Stimulated activated CD4-positive, alpha-beta T cell treated with anti-CD3 and anti-CD28 coated beads, TNF-alpha, amount 100 ng/mL, for 48 hours (primary cell): ENCODE measurements at places on chromosomes 11 and 22.

DNA sequence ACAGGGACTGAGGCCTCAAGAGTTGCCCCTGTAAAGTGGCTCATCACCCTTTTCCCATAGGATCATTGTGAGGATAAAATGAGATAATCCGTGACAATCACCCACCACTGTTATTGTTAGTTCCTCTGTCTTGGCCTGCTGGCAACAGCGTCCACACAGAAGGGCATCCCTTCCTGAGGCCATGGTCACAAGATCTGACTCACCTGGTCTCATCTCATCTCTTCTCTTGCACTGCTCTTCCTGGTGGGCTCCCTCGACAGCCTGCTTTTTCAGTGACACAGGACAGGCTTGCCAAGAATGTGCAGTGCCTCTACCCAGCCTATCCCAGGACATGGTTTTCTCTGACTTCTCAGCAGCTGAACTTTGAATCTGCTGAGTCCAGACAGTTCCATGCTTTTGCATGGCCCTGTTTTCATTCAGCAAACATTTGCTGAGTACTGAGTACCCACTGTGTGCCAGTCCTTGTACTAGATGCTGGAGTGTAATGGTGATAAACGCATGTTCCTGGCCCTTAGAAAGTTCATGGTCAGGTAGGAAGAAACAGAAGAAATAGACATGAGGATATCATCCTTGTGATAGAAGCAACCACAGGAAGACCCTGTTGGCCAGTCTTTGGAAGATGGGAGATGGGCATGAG, 3.3 kb downstream of the STX3 start:
- no peak for DNase-seq

GRCh38 chr11:28521075-28521474, 412.9 kb downstream of the METTL15 start:
- DNase-seq: no peak

DNA sequence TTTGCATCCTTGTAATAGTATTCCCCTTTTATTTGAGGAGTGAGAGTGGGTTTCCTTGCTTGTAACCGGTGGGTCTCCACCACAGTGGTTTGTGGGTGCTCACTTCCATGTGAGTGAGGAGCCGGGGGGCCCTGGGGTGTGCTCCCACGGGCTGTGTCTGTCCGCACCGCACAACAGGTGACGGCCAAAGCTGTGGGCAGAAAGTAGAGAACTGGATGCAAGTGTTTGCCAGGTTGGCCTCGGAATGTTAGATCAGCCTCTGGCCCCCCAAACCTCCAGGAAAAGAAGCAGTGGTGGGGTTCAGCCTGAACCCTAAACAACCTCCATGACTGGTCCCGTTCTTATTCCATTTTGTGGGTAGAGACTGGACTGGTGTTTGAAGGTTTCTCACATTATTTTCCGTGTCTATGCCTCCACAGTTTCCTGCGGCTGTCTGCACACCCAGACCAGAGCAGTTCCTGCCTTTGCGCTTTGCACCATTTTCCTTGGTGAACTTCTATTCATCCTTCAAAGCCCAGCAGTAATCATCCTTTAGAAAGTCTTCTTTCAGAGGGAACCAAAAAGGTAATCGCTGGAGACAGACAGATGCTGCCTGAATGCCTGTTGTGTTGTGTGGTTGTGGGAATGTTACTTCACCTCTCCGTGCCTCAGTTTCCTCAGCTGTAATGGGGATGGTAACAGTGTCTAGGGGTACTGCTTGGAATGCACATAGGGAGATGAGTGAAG, 77.2 kb downstream of the MYEOV start:
- no peak for DNase-seq

GRCh38 chr11:578276-579035, 2.2 kb downstream of the PHRF1 start:
- DNase-seq: no peak

GRCh38 chr11:121575250-121575962, 122.6 kb upstream of the SORL1-AS1 start:
- DNase-seq: no peak

DNA sequence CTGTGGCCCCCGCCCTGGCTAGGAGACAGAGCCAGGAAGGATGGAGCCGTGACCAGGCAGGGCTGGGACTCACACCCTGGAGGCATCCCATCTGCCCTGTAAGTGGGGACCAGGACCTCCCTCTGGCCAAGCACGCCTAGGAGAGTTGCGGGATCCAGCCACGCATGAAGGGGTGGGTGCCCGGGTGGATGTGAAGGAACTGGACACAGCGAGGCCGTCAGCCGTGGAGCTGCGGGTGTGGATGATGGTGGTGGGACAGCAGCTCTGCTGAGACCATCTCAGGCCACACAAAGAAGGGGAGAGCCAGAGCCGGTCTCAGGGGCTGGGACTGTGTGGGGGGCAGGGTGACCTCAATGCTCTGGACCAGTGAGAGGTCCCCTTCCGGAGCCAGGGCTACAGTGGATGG, 746.4 kb downstream of the BRD1 start:
- no peak for DNase-seq

GRCh38 chr22:49956418-49956770, 4.2 kb upstream of the PIM3 start:
- no peak for DNase-seq

DNA sequence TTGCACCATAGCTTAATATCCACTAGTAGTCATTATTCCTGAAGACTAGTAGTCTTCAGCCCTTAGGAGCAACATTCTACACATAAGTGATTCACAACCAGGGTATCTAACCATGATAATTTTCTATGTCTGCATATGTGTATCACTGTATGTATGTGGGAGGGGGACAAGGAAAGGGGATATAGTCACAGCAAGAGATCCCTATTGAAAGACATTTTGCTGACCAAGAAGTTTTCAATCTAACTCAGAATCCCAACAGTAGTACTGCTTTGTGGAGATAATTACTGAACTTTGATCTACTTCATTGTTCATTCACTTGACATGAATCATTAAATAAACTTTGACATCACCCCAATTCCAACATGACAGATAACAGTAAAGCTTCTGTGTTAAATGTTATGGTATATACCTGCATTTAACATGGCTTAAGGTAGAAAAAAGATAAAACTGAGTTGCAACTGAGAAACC, 10.3 kb downstream of the PIK3C2A start:
- DNase-seq: no peak

GRCh38 chr22:20656516-20656901, 117.4 kb upstream of the SERPIND1 start:
- no peak for DNase-seq

DNA sequence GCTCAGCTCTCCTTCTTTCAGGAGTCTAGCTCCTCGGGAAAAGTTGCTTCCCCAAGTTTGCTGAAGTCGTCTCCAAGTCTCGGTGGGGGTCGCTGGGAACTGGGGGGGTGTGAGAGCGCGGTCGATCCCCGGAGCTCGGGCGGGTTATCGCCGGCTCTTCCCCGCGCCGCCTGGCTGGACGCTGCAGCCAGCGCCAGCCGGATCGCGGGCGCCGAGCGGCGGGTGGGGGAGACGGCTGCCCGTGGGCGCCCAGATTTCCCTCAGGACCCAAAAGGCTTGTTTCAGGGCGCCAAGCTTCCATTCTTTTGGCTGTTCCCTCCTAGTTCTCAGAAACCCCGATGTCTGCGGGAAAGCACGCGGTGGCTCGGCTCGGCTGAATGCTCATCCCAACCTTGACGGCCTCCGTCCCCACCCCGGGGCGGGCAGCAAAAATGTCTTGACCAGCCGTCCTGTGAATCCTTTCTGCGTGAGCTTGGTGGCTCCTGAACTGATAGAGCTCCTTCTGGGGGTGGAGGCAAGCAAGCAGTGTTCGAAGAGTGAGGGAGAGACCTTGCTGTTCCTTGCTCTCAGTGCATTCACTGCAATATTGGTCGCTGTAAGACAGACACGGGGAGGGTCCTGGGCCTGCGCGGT, 1.7 kb downstream of the ZBTB16 start:
- DNase-seq: no peak

- DNase-seq: no peak
Measured at GRCh38 chr11:103418014-103418413, 308.8 kb downstream of the DYNC2H1 start.

- no peak for DNase-seq
Measured at GRCh38 chr11:27116684-27117083, 76.1 kb downstream of the BBOX1 start.

GRCh38 chr22:48883211-48883960, 944.3 kb downstream of the BRD1 start:
- DNase-seq: no peak

GRCh38 chr11:128963744-128964325, 21.2 kb upstream of the TP53AIP1 start:
- no peak for DNase-seq

GRCh38 chr22:40624770-40625169, 11.7 kb downstream of the MRTFA start:
- no peak for DNase-seq

DNA sequence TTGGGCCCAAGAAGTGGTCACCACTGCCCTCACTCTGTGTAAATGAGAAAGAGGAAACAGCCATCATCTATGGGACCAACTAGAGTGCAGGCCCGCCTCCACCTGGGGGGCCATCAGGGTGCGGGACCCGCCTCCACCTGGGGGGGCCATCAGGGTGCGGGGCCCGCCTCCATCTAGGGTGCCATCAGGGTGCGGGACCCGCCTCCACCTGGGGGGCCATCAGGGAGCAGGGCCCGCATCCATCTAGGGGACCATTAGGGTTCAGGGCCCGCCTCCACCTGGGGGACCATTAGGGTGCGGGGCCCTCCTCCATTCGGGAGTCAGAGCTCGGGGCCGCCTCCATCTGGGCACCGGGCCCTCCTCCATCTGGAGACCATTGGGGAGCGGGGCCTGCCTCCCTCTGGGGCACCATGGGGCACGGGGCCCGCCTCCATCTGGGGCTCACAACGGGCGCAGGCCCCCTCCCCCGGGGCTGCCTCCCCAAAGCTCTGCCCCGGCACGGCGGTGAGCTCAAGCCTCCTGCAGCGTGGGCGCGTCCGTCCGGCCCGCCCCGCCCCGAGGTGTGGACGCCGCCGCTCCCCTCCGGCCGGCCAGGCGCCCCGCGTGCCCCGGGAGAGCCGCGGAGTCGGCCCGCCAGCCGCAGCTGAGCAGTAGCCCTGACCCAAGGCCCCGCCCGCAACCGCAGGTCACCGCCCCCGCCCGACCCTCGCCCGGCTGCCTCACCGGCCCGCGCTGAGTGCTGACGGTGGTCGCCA, 512 bp downstream of the TOLLIP start:
- no peak for DNase-seq

GRCh38 chr11:68960294-68961071, 20.3 kb downstream of the MRGPRD start:
- no peak for DNase-seq

GRCh38 chr22:19959587-19960490, 18.2 kb upstream of the TXNRD2 start:
- no peak for DNase-seq

DNA sequence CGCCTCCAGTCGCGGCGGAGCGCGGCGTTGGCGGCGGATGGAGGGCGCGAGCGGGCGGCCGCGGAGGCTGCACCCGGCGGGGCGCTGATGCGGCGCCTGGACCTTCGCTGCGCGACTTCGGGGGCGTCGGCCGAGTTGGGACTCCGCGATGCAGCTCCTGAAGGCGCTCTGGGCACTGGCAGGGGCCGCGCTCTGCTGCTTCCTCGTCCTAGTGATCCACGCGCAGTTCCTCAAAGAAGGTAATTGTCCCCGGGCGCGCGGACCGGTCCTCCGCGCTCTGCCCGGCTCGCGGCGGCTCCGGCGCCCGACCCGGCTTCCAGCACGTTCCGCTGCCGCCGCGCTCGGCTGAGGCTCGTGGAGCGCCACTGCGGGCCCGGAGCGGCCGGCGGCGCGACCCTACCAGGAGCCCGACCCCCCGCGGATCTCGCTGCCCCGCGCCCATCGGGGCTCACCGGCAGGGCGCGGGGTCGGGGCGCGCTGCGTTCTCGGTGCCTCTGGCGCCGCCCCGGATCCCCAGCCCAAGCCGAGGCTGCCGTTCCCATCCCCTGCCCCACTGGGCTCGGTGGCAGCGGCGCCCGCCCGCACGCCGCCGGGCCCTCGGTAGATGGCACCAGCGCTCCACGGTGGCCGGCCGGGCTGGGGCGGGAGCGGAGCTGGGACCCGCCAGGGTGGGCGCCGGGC, 1251.2 kb downstream of the BRD1 start:
- DNase-seq: no peak

DNA sequence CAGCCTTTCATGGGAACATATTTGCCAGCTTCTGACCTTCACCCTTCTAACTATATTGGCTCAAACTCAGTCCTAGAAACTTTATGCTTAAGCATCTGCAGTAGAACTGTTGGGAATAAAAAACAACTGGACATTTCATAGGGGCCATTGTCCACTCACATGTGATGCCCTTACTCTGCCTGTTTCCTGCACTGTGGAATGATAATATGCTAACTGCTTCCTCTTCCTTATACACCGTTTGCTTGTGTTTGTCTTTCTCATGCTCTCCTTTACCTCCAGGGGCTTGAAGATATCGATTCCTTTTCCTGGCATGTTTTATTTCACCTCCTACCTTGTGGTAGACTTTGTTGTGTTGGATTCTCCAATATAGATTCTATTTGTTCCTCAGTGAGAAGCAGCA, 333.0 kb upstream of the DDI1 start:
- no peak for DNase-seq

DNA sequence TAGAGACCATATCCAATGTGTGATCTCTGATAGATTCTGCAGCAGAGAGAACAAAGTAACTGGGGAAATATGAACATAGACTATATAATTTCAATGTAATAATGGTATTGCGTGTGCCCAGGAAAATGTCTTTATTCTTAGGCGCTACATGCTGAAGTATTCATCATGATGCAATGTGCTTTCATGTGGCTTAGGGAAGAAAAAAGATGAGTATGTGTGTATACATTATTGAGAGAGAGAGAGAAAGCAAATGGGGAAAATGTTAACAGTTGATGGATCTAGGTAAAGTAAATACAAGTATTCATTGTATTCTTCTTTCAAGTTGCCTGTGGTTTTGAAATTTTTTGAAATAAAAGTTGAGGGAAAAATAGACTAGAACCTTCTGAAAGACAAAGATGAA, 10.3 kb downstream of the CADM1 start:
- DNase-seq: no peak

GRCh38 chr22:31137721-31138120, 2.6 kb downstream of the PLA2G3 start:
- DNase-seq: no peak

DNA sequence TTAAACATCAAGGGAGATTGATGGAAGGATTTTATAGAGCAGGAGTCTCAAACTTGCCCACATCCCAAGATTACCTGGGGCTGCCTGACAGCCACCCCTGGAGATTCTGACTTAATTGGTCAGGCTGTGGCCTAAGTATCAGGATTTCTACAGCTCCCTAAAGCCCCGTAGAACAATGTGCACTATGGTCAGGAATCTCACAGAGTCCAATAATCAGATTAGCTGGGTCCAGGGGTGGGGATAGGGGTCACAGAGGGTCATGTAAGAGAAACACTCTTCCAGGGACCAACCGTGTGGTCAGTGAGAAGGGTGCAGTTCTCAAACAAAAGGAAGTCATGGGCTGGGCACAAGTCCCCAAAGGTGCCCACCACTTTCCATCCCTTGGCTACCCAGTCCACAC, 20.5 kb upstream of the FBLN1 start:
- DNase-seq: no peak

DNA sequence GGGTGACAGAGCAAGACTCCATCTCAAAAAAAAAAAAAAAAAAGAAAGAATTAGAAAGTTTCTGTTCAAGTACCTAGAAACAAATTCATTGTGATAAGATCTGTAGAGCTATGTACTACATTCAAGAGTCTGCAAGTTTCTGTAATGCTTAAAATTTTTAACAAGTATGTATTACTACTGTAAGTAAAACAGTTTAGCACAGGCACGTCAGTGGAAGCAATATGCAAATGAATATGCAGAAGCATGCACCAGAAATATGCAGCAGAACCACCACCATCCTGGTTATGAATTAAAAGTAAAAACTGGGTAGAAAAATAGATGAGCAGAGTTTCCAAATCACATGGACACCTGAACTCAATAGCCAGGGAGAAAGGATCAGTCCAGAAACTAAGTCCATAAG, 19.3 kb downstream of the SBF2 start:
- DNase-seq: no peak
